ENCODE measurements at places on chromosomes 4 and X. TPM values are rescaled to one million over a fixed set of nuclear protein-coding genes. Genes with fewer than 3 reads are reported as not detected.

DNA sequence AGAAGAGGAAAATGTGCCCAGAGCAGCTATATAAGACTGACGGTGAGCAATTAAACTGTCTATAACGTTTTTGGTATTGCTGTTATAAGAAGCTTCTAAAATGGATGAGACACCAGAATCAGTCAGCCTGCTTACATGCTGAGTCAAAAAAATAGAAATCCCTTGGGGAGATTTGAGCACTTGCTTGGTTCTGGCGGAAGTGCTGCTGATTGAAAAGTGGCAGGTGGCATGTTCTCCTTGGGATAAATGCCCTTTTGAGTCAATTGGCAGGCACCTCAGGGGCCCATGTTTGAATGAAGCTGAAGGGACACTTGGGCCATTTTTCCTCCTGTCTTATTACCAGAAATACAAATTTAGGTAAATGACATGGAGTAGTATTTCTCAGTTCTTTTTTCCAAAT is 148.7 kb downstream of the PTCHD1 start:
- DNase-seq: no peak
- H3K4me3 ChIP-seq: no peak overlapping the region
- H3K36me3 ChIP-seq: peaks cover 4% of the 10 kb centered on the region
- H3K27me3 ChIP-seq: no peaks in the 10 kb centered on the region
- H3K4me1 ChIP-seq: no peaks in the 10 kb centered on the region

The ASMT gene
- not detected for total RNA-seq

DNA sequence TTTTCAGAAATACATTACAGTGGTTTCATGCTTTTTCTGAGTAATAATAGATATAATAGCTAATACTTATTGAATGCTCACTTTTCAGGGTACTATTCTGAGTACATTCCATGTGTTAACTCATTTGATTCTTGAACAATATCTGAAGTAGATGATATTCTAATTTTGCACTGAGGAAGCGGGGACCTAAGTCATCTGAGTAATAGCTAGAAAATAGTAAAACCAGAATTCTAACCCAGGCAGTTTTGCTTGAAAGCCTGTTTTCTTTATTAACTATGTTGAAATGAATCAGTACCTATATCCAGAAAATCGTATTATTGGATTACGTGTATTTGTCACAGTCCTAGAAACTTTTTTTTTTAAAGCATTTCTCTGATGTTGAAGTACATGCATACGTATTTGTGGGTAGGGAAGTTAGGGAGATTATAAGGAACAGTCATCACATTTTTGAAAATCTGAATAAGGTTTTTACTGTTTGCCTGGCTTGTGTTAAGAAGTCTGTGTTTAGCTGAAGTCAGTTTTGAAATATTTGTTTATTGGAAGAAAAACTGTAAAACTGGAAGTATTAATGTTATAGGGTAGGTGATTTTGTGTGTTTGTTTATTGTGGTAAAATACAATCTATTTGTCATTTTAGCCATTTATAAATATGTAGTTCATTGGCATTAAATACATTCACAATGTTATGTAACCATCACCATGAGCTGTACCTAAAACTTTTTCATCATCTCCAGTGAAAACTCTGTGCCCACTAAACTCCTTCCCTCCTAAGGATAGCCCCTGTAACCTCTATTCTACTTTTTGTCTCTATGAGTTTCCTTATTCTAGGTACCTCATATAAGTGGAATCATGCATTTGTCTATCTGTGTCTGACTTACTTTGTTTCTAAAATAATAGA is 55.3 kb downstream of the FIP1L1 start:
- no peak overlapping the region for H3K27ac ChIP-seq
- no peaks in the 10 kb centered on the region for H3K27me3 ChIP-seq
- H3K4me3 ChIP-seq: no peak overlapping the region
- peaks cover 13% of the 10 kb centered on the region for H3K36me3 ChIP-seq
- no peak for DNase-seq
- H3K4me1 ChIP-seq: peaks cover 19% of the 10 kb centered on the region

DNA sequence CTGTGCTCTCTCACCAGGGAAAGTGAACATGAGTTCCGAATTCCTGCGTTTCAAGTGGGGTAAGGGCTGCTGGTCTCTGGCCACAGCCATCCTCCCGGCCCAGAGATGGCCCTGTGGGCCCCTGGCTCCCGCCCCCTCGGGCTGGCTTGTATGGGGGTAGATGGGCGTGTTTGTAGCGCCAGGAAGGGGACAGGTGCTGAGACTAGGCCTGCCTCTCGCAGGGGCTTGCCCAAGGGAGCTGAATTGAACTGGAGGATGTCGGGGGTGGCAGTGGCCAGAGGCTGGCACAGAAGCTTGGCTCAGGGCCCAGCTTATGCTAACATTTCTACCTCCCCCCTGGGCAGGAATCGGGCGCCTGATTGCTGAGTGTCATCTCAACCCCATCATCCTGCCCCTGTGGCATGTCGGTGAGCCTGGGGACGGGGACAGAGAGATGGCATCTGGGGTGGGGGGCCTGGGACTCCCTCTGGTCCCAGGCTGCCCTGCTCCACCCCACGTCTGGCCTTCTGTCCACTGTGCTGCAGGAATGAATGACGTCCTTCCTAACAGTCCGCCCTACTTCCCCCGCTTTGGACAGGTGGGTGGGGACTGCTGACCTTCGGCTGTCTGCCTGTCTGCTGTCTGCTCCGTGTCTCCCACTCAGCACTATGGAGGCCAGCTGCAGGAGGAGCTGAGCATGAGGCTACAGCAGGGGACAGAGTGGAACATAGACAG is 8.5 kb downstream of the TAFAZZIN start:
- H3K36me3 ChIP-seq: peaks cover 7% of the 10 kb centered on the region
- H3K27ac ChIP-seq: peak overlapping the region; percentile 58
- H3K27me3 ChIP-seq: no peaks in the 10 kb centered on the region
- no peaks in the 10 kb centered on the region for H3K4me1 ChIP-seq
- DNase-seq: no peak
- H3K4me3 ChIP-seq: no peak overlapping the region

The TCP11X2 gene
- not detected for total RNA-seq

GRCh38 chr4:3769642-3770184 is 3.5 kb downstream of the ADRA2C start:
- peaks cover 7% of the 10 kb centered on the region for H3K36me3 ChIP-seq
- peaks cover 9% of the 10 kb centered on the region for H3K4me1 ChIP-seq
- peaks cover 13% of the 10 kb centered on the region for H3K27me3 ChIP-seq
- no peak overlapping the region for H3K27ac ChIP-seq

- peaks cover 3% of the 10 kb centered on the region for H3K36me3 ChIP-seq
- peaks cover 4% of the 10 kb centered on the region for H3K4me1 ChIP-seq
- H3K27ac ChIP-seq: no peak overlapping the region
- H3K27me3 ChIP-seq: no peaks in the 10 kb centered on the region
Measured at GRCh38 chrX:103932133-103932532, 30.3 kb upstream of the TMSB15B start.

The DMRTC1 gene
- 1.2 TPM for total RNA-seq

The MUC7 gene
- total RNA-seq: not detected

DNA sequence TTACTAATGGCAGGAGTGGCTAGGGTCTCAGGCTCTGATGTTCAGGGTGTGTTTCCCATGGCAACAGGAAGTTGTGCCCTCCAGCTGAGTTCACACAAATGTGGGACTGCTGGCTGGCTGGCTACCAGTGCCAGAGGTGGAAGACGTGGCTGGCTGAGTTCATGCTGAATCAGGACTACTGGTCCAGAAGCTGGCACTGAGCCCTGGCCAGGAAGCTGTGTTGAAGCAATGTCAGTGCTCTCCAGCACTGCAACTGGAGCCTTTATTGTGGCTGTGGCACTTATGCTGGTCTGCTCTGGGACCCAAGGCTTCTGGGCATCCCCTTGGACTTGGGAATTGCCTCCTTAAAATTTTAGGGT is 42.0 kb upstream of the ZXDA start:
- no peaks in the 10 kb centered on the region for H3K4me1 ChIP-seq
- H3K27me3 ChIP-seq: peaks cover 2% of the 10 kb centered on the region
- H3K36me3 ChIP-seq: no peaks in the 10 kb centered on the region
- no peak overlapping the region for H3K27ac ChIP-seq

All from naive thymus-derived CD8-positive, alpha-beta T cell (primary cell).